ENCODE measurements at places on chromosomes 11 and 22.
A peak's percentile ranks its signal among the peaks of the same experiment; 100 is the strongest.

DNA sequence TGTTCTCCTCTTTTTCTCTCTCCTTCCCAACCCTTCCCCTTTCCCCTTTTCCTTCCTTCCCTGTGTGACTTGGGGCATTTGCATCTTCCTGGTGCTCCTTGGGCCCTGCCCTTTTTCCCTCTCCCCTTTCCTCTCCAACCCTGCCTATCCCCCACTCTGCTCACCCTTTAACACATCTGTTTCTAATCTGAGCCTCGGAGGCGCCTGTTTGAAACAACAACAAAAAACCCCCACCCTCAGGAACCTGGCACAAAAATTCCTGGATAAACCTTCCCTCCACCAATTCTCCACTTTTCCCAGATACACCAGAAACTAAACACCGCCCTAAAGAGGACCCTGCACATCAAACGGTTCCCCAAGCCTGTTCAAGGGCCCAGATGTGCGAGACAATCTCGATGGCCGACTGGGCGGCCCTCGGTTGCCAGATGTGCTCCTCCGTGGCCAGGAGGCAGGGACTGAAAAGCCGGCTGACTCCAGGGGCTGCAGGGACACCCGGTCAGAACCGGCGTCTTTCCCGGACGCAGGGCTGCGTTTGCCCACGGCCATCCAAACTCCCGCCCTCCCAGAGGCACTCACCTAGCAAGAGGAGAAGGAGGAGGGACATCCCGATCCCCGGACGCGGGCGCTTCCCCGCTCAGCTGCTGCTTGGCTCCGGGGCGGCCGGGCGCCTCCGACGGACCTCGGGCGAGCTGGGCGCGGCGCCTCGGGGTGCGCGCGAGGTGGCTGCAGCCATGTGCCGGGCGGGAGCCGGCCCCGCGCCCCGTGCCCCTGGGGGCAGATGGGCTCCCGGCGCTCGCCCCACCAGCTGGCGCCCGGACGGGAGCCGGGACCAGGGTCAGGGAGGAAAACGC is 486 bp downstream of the CLMP start:
- no peak for DNase-seq

GRCh38 chr11:116742104-116742503 is 30.7 kb downstream of the BUD13 start:
- no peak for DNase-seq

DNA sequence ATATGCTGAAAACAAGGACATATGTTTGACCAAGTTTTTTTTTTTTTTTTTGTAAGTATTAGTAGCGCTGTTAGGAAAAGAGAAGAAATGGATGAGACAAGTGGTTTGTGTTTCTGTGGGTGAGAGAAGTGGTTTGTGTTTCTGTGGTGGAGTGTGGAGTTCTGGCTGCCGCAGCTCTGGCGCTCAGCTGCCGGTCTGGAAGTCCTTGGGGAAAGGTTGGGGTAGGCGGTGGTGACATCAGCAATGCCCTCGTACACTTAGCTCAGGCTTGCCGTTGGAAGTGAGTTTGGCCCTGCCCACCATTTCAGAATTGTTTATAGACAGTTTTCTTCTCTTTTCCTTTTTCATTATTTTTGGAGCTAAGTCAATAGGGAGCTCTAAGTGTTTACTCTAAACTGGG is 116.6 kb downstream of the TBC1D22A start:
- DNase-seq: no peak

DNA sequence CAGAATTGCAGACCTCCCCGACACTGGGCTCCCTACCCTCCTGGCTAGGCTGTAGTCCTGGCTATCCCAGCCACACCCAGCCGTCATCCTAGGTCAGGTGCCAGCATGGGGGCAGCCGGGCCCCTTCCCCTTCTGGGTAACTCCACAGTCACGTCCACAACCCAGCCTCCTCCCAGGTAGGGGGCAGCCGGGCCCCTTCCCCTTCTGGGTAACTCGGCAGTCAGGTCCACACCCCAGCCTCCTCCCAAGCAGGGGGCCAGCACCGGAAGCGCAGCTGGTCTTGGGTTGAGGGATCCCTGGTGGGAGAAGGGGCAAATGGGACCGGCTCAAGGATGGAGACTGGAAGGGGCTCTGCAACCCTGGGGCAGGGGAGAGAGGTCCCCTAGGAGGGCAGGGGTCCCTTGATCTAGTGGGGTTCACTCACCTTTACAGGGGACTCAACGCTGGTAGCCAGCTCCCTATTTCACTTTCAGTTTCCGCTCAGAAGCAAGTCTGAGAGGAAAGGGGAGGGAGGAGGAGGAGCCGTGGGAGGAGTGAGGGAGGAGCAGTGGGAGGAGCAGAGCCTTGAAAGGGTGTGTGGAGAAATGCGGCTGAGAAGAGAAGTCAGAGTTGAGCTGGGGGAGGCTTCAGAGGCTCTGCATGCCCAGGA is at the start of gene TRIM21:
TRIM21 (minus strand) TSS at position 494 of the 649 bp plus-strand sequence. CDS start 3,293 bp downstream, outside the sequence.
- DNase-seq: peak; percentile 89

DNA sequence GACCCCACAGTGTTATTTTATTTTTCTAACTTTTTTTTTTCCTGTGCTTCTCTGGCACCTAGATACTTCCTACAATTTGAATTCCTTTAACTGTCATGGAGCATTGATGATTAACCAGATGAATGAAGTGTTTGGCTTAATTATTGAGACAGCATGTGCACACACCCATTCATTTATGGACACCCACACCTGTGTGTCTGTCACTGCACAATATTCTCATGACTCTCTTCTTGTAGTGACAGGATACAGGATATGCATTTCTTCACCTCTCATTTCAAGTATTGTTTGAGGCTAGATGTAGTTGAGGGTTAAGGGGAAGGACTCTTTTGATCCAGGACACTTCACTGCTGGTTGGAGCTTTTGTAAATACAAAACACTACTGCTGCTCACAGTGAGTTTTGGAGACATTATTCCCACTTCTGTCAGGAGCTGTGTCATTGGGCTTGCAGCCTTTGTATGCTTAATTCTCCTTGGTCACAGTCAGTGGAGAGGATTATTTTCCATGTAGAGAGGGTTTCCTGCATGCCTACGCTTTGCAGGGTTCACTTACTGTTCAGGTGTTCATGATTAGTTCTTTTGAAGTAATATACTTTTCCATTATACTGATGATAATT is 33.5 kb downstream of the SPECC1L start:
- no peak for DNase-seq

- no peak for DNase-seq
Measured at GRCh38 chr11:106271686-106272085, 194.2 kb downstream of the AASDHPPT start.

All from CD4-positive, alpha-beta T cell treated with Interleukin-12 subunit alpha and Interleukin-12 subunit beta, for 1 hour (primary cell).